ENCODE measurements at places on chromosomes 4 and X.

DNA sequence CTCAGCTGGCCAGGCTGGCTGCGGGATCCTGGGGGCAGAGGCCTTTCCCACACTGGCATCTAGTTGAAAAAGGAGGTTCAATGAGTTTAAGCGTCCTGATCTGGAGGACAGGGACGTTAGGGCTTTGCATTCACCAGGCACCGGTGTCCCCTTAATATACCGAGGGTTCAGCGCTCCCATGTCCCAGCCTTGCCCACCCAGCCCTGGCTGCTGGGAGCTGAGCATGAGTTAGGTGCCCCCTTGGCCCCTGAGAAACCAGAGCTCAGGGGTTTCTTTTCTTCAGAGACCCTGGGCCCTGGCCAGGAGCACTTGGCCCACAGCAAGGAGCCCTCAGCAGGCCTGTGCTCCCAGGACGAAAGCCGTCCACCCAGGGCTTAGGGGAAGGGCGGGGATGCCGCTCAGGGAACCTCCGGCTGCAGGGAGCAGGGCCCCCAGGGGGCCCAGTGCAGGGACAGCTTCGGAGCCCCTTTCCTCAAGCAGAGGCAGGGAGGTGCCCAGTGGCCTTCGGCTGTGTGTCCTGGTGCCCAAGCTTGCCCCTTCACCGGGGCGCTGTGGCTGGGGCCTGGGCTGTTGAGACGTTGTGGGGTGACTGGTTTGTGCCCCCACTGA lies 20.9 kb upstream of the DUSP9 start:
- DNase-seq, result no peak

- DNase-seq, result no peak
These were observed 598 bp downstream of the MAOB start for GRCh38 chrX:43881410-43882293.

DNA sequence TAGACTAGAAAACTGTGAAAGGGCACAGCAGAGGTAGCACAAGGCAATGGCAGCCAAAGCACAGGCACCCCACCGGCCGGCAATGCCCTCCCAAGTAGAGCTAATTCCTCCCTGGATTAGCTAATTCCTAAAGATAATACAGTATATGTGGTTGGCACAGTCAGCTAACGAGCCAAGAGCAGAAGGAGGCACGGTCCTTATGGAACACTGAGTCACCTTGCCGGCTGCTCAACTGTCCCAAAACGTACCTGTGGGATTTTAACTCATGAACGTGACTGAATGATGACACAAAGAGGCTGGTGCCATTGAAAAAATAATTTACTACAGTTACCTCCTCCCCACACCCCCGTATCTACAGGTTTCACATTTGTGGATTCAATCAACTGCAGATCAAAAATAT lies 9.1 kb upstream of the FGFBP1 start:
- no peak for DNase-seq

DNA sequence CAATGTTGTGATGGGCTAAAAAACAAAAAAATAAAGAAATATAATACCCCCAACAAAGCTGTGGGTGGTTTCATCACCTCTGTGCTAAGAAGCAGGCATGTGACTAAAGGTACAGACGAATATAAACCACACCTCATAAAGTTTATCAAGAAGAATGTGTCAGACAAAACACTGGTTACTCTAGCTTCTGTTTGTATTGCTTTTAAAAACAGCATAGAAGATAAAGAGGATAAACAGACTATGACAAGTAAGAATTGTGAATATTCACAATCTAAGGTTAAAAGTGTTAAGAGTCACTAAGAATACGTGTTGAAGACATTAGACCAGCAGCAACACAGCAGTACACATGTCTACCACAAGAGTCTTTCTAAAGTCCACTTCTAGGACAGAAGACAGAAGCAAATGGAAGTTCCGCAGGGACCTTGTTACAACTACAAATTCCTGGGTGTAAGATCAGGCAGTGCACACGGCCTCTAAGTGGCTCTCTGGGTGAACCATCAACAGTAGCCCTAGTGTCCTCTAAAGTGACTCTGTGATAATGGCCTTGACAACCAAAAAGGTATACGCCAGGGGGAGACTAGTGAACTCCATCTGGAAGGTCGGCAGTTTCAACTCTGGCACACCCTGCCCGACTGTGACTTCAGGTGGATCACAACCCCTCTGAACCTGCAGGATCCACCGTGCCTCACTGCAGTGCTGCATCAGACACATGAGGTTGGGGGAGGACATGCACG lies 8.3 kb upstream of the FGFBP2 start:
- DNase-seq, result no peak

DNA sequence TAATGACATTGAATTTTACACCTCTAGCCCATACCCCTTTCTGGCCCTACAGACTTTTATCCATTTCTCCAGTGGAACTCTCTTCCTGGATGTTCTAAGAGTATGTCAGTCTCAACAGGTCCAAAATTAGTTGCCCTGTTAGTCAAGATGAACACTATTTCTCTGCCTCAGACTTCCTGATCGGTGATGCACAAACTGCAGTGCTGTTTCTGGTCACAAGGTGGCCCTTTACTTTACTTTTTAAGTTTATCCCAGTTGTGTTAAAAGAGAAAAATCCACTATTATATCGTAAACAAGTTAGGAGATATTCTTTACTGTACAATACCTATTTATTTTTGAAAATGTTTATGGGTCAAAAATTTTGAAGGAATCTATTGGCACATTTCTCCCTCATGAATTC lies 13.1 kb downstream of the TCEAL7 start:
- DNase-seq, result peak; percentile 4

GRCh38 chr4:185265942-185266341 lies 56.5 kb downstream of the SNX25 start:
- no peak for DNase-seq

DNA sequence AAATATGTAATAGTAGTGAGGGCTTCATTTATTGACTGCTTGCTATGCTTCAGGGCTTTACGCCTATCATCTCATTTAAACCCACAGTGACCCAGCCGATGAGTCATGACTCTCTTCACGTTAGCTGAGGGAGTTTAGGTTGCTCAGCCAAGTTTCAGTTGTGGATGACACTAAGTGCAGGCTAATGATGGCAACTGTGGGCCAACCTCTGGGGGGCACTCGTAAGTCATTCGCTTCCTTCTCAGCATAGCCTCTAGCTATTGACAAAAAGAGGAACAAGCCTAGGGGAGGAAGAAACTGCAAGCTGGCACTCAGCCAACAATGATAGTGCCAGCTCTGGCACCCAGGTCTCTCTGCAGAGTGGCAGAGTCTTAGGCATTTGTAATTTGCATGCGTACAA lies 325.0 kb downstream of the ARHGAP10 start:
- DNase-seq, result peak; percentile 32

DNA sequence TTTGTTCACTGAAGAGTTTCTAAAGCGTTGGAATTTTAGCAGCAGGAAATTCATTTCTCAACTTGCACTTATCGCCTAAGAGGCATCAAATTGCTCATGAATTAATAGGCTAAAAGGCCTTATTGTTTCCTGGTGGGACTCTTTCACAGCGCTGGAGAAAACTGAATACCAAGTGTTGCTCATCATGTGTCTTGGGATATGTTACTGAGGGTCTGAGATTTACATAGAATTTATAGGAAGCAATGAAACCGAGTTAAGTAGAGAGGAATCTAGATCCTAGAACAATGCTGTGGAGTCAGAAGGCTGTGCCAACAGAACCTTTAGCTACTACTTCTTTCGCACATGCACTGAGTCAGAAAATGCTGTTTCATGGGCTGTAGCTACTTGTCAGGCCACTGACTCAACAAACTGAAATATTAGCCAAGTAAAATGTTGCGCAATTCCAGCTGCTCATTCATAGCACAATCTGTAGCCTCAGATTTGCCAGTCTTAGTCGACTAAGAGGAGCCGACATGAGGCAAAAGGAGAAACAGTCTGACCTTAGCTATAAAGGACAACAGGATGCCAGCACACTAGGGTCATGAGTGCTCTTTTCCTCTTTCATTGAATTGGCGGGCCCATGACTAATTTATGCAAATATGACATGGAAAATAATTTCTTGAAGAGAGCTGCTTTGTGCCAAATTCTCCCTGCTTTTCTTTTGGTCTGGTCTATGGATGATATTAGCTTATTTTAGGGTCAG lies 35.9 kb upstream of the CXCL8 start:
- DNase-seq, result peak; percentile 69

- no peak for DNase-seq
These were observed 155.3 kb upstream of the TEX13A start for GRCh38 chrX:105375816-105376215.

GRCh38 chr4:88960576-88960975 lies 96.4 kb downstream of the FAM13A start:
- no peak for DNase-seq

- no peak for DNase-seq
These were observed 18.4 kb downstream of the NOP14 start for GRCh38 chr4:2944586-2945526.

DNA sequence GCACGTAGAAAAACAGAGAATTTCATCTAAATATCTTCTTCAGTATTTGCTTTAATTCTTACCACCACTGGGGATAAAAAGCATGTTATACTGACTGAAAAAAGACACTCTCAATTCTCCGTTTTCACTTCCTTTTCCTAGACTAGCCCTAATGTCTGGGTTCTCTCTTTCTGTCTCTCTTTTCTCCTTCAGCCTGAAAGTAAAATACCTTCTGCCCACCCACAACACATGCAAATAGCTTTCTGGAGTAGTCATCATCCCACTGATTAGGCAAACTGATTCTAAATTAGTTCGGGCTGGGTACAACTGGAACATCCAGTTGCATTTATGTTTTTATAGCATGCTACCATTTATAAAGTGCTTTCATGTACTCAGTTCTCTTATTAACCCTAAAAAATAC lies 142.4 kb upstream of the ANKRD50 start:
- no peak for DNase-seq

- DNase-seq, result no peak
These were observed 170.5 kb downstream of the NAA11 start for GRCh38 chr4:79155336-79155735.

DNA sequence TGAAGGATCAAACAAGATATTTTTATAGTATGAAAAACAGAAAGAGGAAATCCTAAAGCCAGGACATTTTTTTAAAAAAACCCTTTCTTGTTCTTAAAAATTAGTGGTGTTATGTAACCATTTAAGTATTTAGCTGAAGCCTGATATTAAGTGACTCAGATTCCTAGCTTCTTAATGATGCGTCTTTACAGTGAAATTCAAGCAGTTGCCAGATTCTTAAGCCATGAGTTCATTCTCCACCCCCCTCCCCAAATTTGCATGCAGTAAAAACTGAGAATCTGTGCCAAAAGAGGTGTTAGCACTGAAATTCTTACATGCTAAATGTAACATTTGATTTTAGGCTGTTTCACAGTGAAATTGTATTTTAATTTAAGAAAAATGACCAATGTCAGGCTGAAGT lies 180.8 kb downstream of the RAPGEF2 start:
- peak; percentile 56 for DNase-seq

All from urothelium cell line (cell line).